ENCODE measurements at places on chromosomes 1 and 21.

DNA sequence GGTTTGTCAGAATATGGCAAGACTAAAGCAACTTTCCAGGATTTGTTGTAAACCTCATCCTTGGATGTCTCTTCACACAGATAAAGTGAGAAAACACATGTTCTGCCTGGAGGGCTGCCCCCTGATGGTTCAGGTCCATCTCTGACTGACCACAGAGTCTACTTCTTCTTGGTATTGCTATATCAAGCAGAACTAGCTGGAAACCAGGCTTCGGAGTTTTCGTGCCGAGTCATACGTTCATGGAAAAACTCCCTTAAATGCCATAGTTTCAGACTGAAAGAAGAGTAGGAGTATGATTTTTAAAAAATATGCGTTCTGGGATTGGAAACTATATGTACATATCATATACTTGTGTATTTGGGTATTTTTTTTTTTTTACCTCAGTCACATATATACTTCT lies 5.8 kb downstream of the OR10T2 start:
- no peak for DNase-seq

- no peak for DNase-seq
Measured at GRCh38 chr1:21165646-21166045, 11.1 kb downstream of the EIF4G3 start.

- DNase-seq = peak; percentile 10
Measured at GRCh38 chr1:235259133-235259778, 68.7 kb downstream of the ARID4B start.

- DNase-seq = no peak
Measured at GRCh38 chr1:115351143-115351542, 13.1 kb upstream of the NGF start.

DNA sequence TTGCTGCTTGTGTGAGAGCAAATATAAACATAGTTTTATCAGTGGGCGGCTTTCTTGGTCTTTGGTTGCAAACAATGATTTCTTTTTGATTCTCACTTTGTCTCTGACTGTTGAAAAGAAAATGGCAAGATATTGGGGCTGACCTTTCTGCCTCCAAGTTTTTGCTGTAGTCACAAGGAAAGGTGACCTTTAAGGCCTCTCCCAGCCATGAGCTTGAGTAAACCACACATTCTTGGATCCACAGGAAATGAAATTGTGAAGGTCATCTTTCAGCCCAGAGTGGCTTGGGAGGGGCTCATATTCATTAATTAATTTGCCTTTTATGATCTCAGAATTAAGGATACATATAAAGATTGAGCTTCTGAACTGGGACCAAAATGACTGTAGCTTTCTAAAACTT lies 241.6 kb downstream of the BACH1 start:
- no peak for DNase-seq

- DNase-seq = no peak
Measured at GRCh38 chr1:24300971-24301784, 18.0 kb upstream of the GRHL3 start.

DNA sequence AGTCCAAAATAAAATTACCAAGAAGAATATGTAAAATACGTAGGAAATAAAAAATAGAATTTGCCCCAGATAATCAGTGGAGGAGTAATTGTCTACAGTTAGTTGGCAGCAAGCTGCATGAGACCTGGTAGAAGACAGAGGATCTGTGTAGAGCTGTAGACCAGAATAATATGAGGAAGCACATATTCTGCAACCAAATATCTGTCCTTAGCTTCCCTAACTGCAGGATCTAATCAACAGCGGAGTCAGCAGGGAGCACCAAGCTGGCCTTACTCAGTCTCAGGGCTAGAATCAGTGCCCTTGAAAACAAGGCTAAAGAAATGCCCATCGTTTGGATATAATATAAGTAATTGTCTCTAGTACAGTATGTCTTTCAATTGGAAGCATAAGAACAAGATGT lies 6.1 kb upstream of the GCSAML start:
- no peak for DNase-seq

GRCh38 chr1:109499661-109500536 lies 6.0 kb downstream of the CYB561D1 start:
- peak; percentile 75 for DNase-seq

DNA sequence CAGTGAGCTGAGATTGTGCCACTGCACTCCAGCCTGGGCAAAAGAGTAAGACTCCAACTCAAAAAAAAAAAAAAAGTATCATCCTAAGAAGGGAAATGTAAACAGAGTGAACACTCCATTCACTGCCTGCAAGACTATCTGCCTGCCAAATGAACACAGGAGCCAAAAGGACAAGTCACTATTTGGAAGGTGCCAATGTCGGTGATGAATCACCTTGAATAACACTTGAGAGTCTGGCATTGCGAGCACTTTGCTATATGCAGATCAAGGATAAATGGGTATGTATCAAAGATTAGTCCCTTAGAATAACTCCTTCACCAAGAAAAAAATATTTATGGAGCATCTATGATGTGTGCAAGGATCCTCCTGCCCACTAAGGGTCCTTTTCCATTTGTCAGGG lies 6.6 kb downstream of the UBR4 start:
- DNase-seq = peak; percentile 25

- DNase-seq = peak; percentile 69
Measured at GRCh38 chr1:221708076-221708571, 33.8 kb downstream of the DUSP10 start.

DNA sequence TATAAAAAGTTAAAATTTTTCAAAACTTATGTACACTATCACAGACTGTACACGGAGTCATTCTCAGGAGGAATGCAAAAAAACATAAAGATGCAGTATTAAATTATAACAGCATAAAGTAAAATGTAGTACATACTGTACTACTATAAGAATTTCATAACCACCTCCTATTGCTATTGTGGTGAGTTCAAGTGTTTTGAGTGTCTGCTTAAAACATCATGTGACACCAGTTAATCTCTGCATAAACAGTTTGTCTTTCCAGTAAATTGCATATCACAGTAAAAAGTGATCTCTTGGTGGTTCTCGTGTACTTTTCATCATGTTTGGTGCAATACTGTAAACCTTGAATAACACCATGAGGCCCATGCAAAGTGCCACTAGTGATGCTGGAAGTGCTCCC lies 45.2 kb downstream of the SDCCAG8 start:
- DNase-seq = peak; percentile 66

GRCh38 chr1:60390593-60391282 lies 317.2 kb upstream of the C1orf87 start:
- peak; percentile 72 for DNase-seq

- no peak for DNase-seq
Measured at GRCh38 chr1:188140958-188141357, 1312.2 kb downstream of the PLA2G4A start.

DNA sequence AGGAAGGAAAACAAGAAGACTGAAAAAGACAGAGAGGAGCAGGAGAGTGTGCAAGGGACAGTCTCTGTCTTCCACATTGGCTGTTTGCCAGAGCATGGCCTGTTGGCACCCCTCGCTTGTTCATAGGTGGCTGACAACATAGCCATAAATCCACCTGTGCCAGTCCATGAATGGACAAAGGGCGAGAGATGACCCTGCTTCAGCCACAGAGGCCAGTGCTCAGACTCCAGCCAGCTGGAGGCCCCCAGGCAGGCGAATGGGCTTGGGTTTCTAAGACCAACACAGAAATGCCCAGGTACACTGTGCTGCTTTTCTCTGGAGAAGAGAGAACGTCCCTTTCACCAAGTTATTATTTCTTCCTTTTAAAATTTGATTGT lies 60.6 kb downstream of the RIPK4 start:
- peak; percentile 61 for DNase-seq

GRCh38 chr1:110728388-110729001 lies 53.8 kb upstream of the KCNA3 start:
- DNase-seq = no peak

DNA sequence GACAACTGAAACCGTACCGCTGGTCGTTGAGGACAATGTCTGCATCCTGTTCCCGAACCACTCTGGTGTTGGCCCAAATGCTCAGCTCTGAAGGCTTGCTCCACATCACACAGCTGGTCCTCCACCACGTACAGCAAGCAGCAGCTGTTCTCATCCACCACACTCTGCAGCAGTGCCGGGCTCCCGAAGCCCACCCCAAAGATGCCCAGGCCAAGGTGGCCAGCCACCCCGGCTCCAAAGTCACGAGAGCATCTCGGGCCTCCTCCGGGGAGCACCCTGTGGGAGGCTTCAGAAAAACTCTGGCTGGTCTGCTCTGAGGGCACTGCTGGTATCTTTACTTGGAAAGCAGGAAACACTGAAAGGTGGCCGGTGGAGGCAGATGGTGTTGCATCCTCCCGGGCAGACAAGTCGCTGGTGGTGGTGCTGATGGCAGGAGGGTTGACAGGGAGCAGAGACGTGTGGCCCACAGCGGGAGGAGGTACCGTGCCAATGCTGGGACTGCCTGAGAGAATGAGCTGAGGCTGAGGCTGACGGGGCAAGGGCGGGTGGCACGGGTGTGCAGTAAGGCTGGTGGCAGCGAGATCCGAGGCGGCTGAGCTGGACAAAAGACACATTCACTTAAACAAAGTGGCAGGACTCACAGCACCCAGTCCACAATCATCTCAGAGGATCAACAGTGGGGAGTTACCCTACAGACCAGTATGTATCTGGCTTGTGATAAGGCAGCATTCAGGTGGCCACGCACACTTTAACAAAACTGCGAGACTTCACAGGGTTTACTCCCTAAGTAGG lies 6.5 kb upstream of the CCDC27 start:
- no peak for DNase-seq

GRCh38 chr1:152182431-152182830 lies 23.4 kb upstream of the RPTN start:
- peak; percentile 50 for DNase-seq

GRCh38 chr1:173295391-173295790 lies 88.3 kb upstream of the TNFSF4 start:
- DNase-seq = no peak

GRCh38 chr21:21559285-21560045 lies 561.3 kb downstream of the NCAM2 start:
- no peak for DNase-seq

DNA sequence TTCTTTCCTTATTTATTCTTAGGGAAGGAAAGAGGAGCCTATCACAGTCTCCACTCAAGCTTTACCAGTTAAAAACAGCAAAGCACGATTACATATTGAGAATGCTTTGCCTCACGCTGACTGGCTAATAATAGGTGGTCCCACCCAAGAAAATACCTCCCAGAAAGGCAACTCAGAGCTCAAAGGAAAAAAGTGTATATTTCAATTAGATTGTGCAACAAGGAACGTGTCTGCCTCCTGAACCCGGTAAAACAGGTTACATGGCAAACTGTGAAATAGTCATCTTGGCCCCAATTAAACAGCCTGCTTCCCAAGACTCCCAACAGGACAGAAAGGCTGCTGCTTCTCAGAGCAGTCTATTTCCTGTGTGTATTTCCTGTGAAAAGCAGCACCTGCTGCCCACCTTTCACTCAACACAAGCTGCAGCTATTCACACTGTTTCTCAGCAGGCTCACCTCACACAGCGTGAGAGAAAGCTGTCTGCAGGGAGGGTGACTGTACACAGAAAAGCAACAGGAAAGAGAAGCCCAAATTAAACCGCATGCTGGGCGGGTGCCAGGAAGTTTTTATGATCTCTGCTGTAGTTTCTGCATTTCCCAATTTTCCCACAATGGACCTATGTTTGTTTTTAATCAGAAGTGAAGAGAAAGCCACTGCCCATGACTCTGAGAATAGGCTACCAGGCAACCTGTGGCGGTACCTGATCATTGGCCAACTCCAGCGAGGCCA lies 44.0 kb downstream of the URB1 start:
- DNase-seq = no peak

DNA sequence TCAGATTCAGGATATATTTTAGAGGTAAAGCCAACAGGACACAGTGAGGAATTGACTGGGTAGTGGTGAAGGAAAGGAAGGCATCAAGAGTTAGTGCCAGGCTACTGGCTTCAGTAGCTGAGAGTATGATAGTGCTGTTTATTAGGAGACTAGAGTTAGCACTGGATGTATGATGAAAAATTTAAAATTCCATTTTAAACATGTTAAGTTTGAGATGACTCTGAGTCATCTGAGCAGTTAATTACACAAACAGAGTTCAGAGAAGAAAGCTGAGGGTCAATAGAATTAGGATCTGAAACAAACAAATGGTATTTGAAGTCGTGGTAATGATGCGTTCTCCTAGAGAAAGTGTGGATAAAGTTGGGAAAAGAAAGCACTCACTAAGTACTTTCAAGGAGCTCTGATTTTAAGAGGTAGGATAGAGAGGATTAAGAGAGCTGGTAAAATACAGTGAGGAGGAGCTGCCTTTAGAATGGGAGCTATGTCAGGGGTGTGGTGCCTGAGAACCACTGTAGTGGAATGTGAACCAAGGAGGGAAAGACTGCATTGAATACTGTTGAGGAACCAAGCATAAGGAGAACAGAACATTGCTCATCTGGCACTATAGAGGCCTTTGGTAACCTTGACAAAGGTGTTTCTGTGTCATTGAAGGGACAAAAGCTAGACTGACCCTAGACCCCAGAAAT lies 21.7 kb upstream of the SHCBP1L start:
- no peak for DNase-seq

GRCh38 chr1:161902182-161902581 lies 121.5 kb downstream of the OLFML2B start:
- DNase-seq = no peak

GRCh38 chr1:225857256-225857655 lies 24.9 kb downstream of the TMEM63A start:
- DNase-seq = no peak

- no peak for DNase-seq
Measured at GRCh38 chr21:37263827-37264600, 3.1 kb downstream of the VPS26C start.

- DNase-seq = no peak
Measured at GRCh38 chr1:173058556-173058955, 7.8 kb upstream of the TNFSF18 start.

- peak; percentile 71 for DNase-seq
Measured at GRCh38 chr21:31509194-31510017, 150.1 kb upstream of the SOD1 start.

- DNase-seq = no peak
Measured at GRCh38 chr1:234000557-234001041, 96.1 kb downstream of the SLC35F3 start.

DNA sequence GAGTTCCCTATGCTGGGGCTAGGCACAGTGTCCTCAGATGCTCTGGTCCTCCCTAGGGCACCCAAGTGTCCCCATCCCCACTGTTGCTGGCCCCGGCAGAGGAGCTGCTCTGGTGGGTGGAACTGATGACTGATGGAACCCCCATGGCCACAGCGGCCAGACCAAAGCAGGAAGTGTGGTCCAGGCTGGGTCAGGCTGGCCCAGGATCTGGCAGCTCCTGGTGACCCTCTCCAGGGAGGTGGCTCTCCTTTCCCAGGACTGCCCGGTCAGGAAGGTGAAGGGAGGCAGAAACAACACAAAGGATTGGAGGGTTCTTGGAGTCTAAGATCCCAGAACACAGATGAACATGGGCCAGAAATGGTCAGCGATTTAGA lies 1.1 kb downstream of the NKAIN1 start:
- DNase-seq = no peak
